ENCODE measurements at places on chromosomes 11 and 22.

GRCh38 chr11:117808784-117809183 lies 11.8 kb upstream of the DSCAML1 start:
- no peak for DNase-seq

- DNase-seq, result no peak
Measured at GRCh38 chr11:61370349-61371005, 8.3 kb downstream of the TMEM138 start.

DNA sequence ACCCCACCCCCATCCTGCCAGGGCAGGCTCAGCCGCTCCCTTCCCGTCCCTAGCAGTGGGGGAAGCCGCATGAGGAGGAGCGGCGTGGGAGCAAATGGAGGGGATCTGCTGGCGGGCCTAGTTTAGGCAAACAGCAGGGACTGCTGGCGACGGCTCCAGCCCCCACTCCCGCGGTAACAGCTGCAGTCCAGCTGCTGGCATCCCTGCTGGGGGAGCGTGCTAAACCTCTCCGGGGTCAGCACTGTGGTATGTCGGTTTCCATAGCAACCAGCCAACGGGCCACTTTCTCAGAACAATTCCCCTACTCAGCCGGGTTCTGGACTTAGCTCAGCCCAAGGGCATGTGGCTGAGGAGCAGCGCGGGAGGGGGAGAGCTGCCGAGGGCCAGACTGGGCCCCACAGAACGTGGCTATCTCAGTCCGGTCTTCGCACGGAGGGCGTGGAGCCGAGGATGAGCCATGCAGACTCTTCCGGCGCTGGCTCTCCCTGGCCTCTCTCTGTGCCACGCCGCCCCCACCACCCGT lies 98.8 kb downstream of the PKNOX2 start:
- DNase-seq, result no peak

DNA sequence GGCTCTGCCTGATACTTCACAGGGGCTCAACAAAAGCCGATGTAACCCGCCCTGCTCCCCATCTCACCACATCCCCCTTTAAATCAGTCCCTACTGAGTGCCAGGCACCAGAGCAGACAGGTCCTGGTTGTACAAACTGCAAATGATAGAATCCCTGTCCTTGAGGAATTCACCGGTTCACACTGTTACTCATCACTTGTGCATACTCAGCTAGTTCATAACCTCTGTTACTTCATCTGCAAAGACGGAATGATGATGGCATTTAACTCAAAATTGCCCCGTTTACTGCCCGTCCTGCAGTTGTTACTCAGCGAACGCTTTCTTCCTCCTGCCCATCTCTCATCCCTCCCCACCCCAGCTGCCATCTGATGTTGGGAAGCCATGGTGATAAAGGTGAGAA lies 384.7 kb downstream of the OPCML start:
- DNase-seq, result no peak

- DNase-seq, result no peak
Measured at GRCh38 chr11:122729139-122729538, 73.6 kb downstream of the UBASH3B start.

GRCh38 chr11:60370811-60371298 lies 7.5 kb upstream of the MS4A7 start:
- DNase-seq, result no peak
